ENCODE measurements at places on chromosomes 4 and X.

DNA sequence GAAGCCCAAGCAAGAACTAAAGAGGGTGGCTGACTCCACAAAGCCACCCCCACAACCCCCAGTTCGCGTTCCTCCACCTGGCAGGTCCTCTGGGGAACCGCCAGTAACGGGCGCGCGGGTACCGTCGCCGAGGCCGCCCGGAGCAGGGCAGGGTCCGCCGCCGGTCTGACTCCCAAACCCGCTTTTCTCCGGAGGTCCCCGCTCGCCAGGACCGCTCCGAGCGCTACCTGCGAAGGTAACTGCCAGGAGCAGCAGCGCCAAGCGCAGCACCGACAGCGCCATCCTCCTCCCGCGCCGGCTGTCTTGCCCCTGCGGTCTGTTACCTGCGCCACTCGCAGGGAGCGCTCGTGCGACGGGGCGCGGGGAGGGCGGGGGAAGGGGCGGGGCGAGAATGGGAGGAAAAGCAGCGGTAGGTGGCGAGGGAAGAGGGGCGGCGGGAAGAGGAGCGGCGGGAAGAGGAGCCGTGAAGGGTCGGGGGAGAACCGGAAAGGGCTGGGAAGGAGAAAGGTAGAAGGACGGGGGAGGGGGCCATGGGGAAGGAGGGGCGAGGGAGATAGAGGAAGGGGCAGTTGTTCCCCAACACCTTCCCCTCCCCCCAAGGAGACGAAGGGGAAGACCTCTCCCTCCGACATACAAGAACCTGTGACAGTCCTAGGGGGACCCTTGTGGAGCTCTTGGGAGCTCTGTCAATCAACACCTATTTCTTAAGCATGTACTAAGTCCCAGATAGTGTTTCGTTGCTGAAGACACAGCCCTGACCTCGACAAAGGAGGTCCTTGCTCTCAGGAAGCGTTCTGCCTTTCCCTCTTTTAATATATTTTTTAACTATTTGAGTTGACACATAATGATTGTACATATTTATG lies at the start of gene SPINK2:
TSS of gene SPINK2 (minus strand) at position 321 of the 863 bp plus-strand sequence. CDS start at position 282, 39 bp downstream.
- DNase-seq = peak; percentile 68

DNA sequence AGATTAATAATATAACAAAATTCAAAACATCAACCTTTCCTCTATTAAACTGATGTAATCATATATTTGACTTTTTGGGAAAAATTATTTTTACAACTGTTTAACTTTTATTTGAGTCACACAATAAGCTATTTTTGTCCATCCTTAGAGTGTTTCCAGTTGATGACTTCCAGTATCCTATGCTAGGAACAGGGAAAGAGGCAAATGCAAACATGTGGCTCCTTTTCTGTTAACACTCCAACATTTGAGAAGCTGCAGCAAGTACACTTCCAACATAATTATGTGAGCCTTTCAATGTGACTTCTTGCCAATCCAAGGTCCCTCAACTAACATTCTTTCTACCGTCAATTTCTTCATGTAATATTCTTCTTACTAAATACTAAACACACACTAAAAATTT lies 117.7 kb downstream of the PPA2 start:
- DNase-seq = no peak

DNA sequence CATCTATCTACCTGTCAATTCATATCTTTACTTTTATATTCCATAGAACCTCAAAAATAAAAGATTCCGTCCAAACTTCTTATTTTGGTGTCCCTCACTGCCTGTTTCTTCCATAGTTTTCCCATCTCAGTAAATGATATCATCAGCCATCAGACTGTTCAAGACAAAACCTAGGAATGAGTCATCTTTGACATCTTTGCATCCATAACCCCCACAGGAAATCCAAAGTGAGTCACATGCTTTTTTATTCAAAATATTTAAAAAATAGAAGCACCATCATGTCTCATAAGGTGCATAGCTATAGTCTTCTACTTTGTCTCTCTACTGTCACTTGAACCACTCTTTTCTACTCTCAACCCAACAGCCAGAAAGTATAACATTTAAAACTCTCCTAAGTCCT lies 29.9 kb upstream of the CXXC4 start:
- no peak for DNase-seq

DNA sequence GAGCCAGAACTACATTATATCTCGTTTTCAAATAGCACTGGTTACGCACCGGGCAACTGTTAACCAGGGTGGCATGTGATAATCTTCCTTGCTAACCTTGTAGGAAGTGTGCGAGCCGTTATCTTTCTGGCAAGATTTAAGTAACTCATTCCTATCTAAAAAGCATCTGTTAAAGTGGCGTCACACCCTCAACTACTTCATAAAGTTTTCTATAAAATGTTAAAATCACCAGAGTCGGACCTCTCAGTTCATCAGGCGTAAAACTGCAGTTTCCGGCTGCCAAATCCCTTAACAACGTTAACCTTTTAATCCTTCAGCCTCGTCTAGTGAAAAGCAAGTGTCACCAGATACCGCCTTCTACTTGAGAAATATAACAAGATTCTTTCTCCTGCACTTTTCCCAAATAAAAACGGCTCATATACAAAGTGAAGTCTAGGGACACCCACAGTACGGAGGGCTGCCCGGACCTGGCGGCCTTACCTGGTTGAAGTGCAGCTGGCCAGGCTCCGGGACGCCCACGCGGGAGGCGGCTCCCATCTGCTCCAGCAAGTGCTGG lies 1.2 kb downstream of the SLC39A8 start:
- no peak for DNase-seq

- no peak for DNase-seq
These were observed 21.9 kb downstream of the PCGF3 start for GRCh38 chr4:727576-727975.

DNA sequence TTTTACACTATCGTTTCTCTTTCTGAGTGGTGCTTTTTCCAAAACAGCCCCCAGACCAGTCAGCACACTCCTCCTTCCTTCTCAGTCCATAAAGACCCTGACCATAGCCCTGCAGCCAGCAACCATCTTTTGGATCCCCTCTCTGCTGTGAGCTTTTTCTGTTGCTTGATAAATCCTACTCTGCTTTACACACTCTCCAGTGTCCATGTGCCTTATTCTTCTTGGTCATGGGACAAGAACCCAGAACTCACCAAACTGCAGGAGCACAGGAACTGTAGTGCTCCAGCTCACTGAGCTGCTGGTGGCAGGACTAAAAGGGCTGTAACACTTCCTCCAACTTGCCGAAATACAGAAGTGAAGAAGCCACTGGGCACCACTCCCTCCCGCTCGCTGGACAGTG lies 32.5 kb downstream of the COX18 start:
- no peak for DNase-seq

GRCh38 chr4:26619784-26620183 lies 35.9 kb downstream of the TBC1D19 start:
- no peak for DNase-seq

DNA sequence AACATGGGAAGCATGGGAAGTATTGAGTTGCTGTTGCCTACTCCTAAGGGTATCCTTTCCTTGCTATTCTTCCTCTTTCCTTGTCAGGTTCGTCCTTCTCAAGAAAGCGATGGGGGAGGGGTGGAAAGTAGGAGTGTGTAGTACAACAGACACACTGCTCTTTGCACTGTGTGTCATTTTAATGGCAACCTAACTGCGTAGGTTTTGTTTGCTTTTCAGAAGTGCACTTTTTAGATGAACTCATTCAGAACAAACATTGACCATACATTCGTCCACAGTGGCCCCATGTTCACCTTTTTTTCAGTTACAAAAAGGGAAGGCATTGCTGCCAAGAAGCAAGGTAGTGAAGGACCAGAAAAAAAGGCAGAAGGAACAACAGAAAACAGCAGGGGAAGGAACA lies 10.2 kb upstream of the YIPF6 start:
- DNase-seq = peak; percentile 27

GRCh38 chr4:110799211-110799610 lies 176.3 kb upstream of the PITX2 start:
- DNase-seq = no peak

GRCh38 chr4:99712530-99712929 lies 54.9 kb upstream of the C4orf54 start:
- no peak for DNase-seq

GRCh38 chr4:170979736-170980135 lies 833.5 kb upstream of the GALNTL6 start:
- no peak for DNase-seq

- DNase-seq = no peak
These were observed 815.8 kb downstream of the TRIML1 start for GRCh38 chr4:188955066-188955465.

GRCh38 chr4:182369211-182369610 lies 126.0 kb downstream of the TENM3 start:
- no peak for DNase-seq

- DNase-seq = peak; percentile 63
These were observed 25.9 kb downstream of the CFAP299 start for GRCh38 chr4:80361329-80361900.

DNA sequence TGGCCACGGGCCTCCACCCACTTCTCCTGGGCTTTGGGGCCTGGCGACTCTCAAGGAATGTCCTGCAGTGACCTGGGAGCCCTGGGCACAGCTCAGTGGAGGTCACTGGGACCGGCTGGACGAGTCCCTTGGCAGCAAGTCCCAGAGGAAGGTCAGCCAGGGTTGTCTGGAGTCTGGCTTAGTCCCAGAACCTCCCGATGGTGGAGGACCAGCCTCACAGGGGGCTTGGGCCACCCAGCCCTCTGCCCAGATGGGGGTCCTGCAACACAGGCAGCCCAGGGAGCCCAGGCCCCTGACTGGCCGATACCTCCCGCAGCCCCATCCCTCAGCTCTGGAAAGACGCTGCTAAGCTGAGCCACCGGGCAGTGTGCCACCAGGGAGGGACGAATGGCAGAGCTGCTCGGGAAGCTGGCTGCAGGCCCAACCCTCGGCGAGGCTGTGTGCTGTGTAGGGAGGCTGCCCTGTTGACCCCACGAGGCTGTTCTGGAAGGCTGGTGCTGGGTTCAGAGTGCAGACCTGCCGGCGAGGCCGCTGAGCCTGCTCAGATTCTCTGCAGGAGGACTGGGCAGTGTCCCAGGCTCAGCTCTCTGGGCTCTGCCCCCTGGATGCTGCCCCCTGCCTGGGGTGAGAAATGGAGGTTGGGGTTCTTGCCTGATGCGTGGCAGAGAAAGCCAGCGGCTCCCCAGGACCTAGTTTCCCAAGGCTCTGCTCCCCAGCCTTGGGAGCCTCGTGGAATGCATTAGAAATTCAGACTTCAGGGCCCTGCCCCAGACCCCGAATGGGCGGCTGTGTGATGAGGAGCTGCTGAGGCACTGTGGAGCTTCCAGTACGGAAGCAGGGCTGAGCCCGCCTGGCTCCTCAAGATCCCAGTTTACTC lies 61.7 kb downstream of the ADRA2C start:
- no peak for DNase-seq

DNA sequence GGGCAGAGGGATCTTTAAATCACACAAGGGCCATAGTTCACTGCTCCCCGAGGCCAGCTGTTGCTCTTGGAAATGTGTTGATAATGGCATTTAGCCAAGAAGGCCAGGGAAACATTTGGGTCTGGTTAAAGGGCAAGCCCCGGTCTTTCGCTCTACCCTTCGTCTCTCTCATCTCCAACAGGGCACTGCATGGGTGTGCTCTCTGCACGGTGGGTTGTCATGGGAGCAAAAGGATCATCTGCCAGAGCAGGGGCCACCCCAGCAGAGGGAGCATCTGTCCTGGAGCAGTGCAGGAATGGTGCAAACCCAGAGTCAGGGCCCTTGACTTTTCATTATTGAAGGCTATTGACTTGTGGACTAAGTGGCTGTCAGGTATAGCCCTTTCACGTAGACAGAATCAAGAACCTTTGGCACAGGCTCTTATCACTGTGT lies 22.7 kb upstream of the PGRMC2 start:
- DNase-seq = peak; percentile 60

DNA sequence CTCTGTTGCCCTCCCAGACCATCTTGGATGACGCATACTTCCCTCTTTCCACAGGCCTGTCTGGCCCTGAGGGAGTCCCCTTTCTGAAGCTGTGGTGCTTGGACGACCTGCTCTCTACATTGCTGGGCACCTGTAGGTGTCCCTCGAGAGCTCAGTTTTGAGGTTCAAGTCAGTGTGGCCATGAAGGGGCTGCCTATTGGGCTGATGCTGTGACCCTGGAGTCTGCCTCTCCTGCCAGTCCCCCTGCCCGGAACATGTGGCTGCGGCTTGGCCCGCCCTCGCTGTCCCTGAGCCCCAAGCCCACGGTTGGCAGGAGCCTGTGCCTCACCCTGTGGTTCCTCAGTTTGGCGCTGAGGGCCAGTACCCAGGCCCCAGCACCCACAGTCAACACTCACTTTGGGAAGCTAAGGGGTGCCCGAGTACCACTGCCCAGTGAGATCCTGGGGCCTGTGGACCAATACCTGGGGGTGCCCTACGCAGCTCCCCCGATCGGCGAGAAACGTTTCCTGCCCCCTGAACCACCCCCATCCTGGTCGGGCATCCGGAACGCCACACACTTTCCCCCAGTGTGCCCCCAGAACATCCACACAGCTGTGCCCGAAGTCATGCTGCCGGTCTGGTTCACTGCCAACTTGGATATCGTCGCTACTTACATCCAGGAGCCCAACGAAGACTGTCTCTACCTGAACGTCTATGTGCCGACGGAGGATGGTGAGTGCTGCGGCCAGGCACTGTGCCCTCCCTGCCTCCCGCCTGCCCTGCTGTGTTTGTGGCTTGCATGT lies 3.0 kb downstream of the NLGN3 start:
- no peak for DNase-seq

DNA sequence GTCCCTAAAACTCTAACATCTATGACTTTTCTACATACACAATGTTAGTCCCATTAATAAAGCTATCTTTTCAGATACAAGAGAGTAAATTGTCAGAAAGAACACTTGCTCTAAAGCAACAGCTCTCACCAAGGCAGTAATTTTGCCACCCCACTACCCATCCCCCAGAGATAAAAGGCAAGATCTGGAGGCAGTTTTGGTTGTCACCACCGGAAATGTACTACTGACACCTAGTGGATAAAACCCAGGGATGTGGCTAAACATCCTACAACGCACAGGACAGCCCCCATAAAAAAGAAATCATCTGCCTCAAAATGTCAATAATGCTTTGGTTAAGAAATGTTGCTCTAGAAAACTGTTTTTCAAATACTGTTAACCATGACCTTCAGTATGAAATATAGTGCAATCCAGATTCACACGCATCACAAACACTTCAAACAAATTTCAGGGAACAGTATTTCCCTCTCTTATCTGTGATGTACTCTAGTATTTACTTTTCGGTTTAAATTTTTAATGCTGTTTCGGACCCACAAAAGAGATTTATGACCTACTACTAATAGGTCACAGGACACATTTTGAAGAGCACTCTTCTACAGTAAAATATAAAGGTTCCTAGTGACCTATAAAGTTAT lies 5.1 kb downstream of the FBXL5 start:
- peak; percentile 65 for DNase-seq

GRCh38 chr4:172486531-172486930 lies 673.3 kb downstream of the GALNTL6 start:
- no peak for DNase-seq

GRCh38 chr4:188578657-188579056 lies 439.4 kb downstream of the TRIML1 start:
- no peak for DNase-seq

GRCh38 chr4:128916832-128917231 lies 107.3 kb downstream of the JADE1 start:
- DNase-seq = no peak

- no peak for DNase-seq
These were observed 66.0 kb upstream of the STOX2 start for GRCh38 chr4:183838987-183839712.

- DNase-seq = peak; percentile 6
These were observed 5.8 kb downstream of the TIFA start for GRCh38 chr4:112279882-112280315.

All from NCI-H69 (cell line).